ENCODE measurements at places on chromosomes 6 and 20. TPM values are rescaled to one million over a fixed set of nuclear protein-coding genes. Genes with fewer than 3 reads are reported as not detected.

GRCh38 chr6:131754088-131754487, 43.3 kb upstream of the CTAGE9 start:
- no peak for DNase-seq

SLPI gene
- not detected for polyA plus RNA-seq

TAF11 gene
- 29.3 TPM for polyA plus RNA-seq

GRCh38 chr6:26030716-26031115, 56.5 kb upstream of the HFE start:
- no peak for DNase-seq

DNA sequence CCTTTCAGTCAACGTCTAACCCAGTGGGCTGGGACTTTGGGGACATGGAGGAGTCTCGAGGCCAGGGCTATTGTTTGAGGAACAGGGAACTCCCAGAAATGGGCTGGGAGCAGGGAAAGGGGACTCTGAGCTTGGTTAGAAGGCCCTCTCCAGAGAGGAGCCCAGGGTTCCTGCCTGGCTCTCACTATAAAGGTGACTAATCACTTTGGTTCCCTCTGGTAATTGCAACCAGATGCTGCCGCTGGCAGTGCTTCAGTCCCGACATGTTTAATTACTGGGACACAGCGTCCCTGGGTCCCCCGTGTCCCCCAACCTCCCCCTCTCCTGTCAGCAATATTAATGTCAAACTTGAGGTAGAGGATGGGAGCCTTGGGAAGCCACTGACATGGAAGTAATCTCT, 5.0 kb upstream of the GDF5 start:
- DNase-seq: peak; percentile 57

TFAP2C gene
- polyA plus RNA-seq: not detected

DNA sequence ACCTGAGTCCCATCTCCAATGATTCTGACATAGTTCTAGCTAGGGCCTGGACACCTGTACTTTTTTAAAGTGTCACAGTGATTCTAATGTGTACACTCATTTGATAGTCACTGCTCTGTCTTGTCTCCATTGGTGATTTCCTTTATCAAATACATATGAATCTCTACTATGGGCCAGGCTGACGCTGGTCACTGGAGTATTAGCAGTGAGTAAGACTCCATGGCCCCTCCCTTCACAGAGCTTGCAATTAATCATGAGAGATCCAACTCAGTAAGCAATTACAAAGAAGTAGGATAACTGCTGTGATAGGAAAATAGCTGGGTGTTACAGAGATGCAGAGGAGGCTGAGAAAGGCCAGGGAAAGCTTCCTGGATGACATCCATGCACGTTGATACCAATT, 19.3 kb upstream of the SASH1 start:
- DNase-seq: no peak
